Bone marrow (tissue), 2 donors: ENCODE measurements at places on chromosomes 5 and 9.

- DNase-seq, result no peak
Observed at GRCh38 chr5:178384816-178385495, 152.4 kb upstream of the PHYKPL start.

DNA sequence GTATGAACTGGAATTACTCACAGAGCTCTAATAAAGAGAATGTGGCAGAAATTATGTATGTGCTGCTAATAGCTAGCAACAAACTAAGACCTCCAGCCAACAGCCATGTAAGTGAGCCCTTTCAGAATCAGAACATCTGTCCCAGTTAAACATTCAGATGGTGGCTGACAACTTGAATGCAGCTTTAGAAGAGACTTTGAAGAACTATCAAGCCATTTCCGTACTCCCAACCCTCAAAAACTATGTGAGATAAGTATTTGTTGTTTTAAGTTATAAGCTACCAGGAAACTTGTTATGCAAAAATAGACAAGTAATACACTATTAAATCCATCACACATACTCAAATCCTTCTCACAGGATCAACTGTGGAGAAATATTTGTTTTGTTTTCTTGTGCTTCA lies 205.2 kb upstream of the EDIL3 start:
- no peak for DNase-seq

DNA sequence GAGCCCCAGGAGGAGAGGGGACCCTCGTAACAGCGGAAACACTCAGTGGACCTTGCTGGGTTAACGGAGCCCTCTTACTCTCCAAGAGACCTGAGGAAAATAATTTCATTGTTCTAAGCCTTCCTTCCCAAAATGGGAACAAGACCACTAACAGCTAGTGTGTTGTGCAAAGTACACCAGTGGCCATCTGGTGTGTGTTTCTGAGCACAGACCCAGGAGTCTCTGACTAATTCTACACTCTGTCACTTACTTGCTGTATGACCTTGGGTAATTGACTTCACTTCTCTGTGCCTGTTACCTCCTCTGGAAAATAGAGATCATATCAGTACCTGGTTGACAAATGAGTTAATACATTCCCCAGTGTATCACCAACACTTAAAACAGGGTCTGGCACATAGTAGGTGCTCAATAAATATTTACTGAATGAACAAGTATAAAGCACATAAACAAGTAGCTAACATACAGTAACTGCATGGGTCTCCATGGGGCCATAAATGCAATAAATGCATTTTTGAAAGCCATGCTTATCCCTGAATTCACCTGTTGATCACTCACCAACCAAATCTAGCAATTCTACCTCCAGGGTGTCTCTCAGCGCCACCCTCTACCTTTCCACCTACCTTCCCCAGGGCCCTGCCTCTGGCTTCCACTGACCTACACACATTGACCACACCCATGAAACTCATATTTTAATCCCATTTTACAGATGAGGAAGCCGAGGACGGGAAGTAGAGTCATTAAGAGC lies 44.7 kb upstream of the AKNA start:
- no peak for DNase-seq

DNA sequence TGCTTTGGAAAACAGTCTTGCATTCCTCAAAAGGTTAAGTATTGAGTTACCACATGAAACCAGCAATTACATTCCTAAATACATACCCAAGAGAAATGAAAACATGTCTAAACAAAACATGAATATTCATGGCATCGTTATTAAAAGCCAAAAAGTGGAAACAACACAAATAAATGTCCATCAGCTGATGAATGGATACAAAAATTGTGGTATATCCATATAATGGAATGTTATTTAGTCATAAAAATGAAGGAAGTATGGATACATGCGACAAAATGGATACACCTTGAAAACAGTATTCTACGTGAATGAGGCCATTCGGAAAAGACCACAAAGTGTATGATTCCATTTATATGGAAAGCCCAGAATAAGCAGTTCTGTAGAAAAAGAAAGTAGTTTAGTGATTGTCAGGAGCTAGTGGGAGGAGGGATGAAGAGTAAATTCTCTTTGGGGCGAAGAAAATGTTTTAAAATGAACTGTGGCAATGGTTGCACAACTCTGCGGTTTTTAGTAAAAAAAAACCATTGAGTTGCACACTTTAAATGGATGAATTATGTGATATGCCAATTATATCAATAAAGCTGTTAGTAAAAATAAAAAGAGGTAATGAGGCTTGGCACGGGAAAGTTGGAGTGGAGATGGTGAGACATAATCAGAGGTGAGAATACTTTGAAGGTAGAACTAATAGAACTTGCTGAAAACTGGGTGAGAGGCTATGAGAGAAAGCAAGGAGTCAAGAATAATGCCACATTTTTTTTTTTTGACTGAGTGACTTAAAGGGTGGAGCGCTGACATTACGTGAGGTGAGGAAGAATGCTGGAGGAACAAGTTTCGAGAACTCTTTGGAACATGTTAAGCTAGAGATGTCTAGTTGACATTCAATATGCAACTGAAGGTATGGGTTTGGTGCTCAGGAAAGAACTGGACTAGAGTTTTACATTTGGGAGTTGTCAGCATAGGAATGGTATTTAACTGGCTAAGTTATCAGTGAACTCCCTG lies 194.9 kb upstream of the ZNF608 start:
- no peak for DNase-seq

DNA sequence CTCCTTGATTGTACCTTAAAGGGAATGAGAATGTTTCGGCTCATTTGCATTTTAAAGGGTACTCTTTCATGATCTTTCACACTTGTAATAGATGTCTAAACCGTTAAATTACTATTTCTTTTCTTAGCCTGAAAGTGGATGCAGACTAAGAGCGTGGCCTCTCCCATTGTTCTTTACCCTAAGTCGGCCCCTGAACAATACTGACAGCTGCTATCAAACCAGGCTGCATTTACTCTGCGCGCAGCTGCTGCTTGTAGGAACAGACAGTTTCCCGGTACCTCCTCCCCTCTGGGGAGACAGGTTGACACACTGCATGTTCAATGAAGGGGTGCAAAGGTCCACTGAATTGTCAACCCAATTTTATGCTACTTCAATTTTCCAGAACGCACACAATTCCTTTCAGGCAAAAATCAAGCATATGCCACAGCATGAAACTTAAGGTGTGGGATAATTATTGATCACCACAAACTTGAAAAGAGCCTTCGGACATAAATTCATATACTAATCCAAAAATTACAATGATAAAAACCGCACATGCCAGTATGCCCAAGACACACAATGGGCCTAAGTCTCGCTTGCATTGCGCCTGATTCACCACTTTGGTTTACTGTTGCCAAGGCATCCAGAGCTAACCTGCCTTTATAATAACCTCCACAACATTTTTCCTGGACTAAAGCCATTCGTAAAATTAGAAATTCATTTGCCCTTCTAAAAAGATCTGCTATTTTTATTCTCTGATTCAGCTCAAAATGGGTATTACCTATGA lies 39.7 kb downstream of the TLE1 start:
- no peak for DNase-seq

- no peak for DNase-seq
Observed at GRCh38 chr5:167565189-167565954, 726.1 kb upstream of the WWC1 start.
